ENCODE measurements at places on chromosomes 7 and 10.

GRCh38 chr10:61140765-61141392 lies 196.9 kb upstream of the RHOBTB1 start:
- DNase-seq: no peak
- no peaks in the 10 kb centered on the region for H3K36me3 ChIP-seq
- no peak overlapping the region for H3K27ac ChIP-seq
- no peak overlapping the region for H3K4me3 ChIP-seq

- no peak overlapping the region for H3K4me3 ChIP-seq
- no peak for DNase-seq
- no peaks in the 10 kb centered on the region for H3K36me3 ChIP-seq
- H3K27ac ChIP-seq: no peak overlapping the region
These were observed 150.1 kb upstream of the NPS start for GRCh38 chr10:127398971-127399365.

- H3K4me1 ChIP-seq: peaks cover 76% of the 10 kb centered on the region
- no peaks in the 10 kb centered on the region for H3K27me3 ChIP-seq
- no peak overlapping the region for H3K27ac ChIP-seq
- no peaks in the 10 kb centered on the region for H3K36me3 ChIP-seq
- no peak for DNase-seq
- H3K4me3 ChIP-seq: no peak overlapping the region
These were observed 4.5 kb upstream of the LRMDA start for GRCh38 chr10:75426880-75427279.

- H3K36me3 ChIP-seq: no peaks in the 10 kb centered on the region
- DNase-seq: no peak
- H3K27me3 ChIP-seq: no peaks in the 10 kb centered on the region
- H3K4me3 ChIP-seq: no peak overlapping the region
- H3K4me1 ChIP-seq: no peaks in the 10 kb centered on the region
These were observed 277.4 kb downstream of the PARD3 start for GRCh38 chr10:34537629-34538231.

GRCh38 chr7:7707806-7708205 lies 10.6 kb downstream of the RPA3 start:
- no peaks in the 10 kb centered on the region for H3K36me3 ChIP-seq
- H3K4me1 ChIP-seq: peaks cover 28% of the 10 kb centered on the region
- H3K27ac ChIP-seq: no peak overlapping the region
- H3K27me3 ChIP-seq: no peaks in the 10 kb centered on the region

DNA sequence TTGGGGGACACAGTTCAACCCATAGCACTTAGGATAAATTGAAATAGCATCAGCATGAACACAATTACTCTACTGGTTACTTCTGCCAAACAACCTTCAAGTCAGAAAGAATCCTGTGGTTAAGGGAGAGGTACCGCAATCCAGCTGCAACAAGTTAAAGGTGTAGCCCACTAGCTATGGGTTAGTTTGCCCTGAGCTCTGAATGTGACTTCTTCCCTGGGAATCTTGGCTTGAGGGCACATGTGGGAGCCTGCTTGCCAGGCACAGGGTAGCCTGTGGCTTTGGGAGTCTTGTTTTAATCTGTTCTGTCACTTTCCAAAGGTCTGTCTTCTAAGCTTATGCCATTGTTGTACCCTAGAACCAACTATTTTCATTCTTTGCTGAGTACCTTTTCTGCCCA lies 8.9 kb upstream of the SGPL1 start:
- no peaks in the 10 kb centered on the region for H3K27me3 ChIP-seq
- DNase-seq: no peak
- no peak overlapping the region for H3K27ac ChIP-seq
- H3K4me1 ChIP-seq: peaks cover 8% of the 10 kb centered on the region

DNA sequence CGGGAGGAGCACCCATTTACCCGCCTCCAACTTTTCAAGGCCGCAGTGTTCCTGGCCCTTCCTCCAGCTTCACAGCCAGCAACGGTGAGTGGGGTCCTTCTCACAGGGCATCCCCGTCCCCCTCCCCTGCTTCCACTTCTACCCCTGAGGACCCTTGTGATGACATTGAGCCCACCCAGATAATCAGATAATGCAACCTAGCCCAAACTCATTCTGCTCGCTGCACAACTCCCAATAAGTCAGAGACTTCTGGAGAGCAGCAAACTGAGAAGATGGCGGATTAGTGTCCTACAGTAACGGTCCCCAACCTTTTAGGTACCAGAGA lies 74.5 kb downstream of the OAT start:
- H3K4me1 ChIP-seq: peaks cover 7% of the 10 kb centered on the region
- H3K27me3 ChIP-seq: peaks cover 3% of the 10 kb centered on the region
- H3K4me3 ChIP-seq: no peak overlapping the region

GRCh38 chr7:36515847-36516246 lies 126.2 kb downstream of the ANLN start:
- no peaks in the 10 kb centered on the region for H3K36me3 ChIP-seq
- no peaks in the 10 kb centered on the region for H3K27me3 ChIP-seq
- DNase-seq: no peak
- no peak overlapping the region for H3K4me3 ChIP-seq
- H3K27ac ChIP-seq: peak overlapping the region; percentile 68
- H3K4me1 ChIP-seq: peaks cover 19% of the 10 kb centered on the region

GRCh38 chr7:92698237-92698841 lies 108.1 kb upstream of the FAM133B start:
- peak overlapping the region; percentile 4 for H3K4me3 ChIP-seq
- peaks cover 40% of the 10 kb centered on the region for H3K4me1 ChIP-seq
- H3K36me3 ChIP-seq: no peaks in the 10 kb centered on the region
- DNase-seq: no peak
- no peaks in the 10 kb centered on the region for H3K27me3 ChIP-seq
- H3K27ac ChIP-seq: no peak overlapping the region

DNA sequence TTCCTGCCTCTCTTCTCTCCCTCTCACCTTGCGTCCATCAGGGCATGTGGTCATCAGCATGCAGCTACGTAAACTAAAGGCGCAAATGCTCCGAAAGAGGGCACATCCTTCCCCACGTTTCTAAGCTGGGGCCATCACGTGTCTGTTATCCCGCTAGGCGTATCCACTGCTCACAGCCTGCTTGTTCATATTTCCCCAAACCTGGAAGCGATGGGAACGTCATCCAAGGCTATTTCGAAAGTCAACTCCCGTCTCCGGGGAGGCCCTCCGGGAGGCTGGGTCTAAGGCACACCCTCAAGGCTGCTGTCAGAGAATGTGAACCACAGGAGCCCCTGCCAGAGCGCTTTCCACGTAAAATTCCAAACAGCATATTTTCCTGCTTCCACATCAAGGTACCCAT lies 199.2 kb downstream of the DIP2C start:
- peaks cover 15% of the 10 kb centered on the region for H3K4me1 ChIP-seq
- peak overlapping the region; percentile 81 for H3K27ac ChIP-seq
- no peaks in the 10 kb centered on the region for H3K36me3 ChIP-seq
- no peak overlapping the region for H3K4me3 ChIP-seq
- H3K27me3 ChIP-seq: no peaks in the 10 kb centered on the region

DNA sequence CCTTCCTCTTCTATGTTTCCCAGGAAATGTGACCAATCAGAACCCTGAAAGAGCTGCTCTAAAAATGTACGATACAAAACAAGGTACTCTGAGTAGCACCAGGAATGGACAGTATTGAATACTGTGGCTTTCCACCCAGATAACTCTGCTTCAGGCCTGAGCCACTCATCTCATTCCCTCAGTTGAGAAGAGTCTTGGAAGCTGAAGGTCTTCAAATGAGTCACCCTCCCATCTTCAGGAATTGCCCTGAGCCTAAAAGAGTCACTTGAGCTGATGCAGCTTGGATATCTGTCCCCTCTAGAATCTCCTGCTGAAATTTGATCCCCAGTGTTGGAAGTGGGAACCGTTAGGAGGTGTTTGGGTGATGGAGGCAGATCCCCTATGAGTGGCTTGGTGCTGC lies 210.4 kb downstream of the DGKI start:
- no peak for DNase-seq
- H3K27ac ChIP-seq: no peak overlapping the region
- H3K36me3 ChIP-seq: no peaks in the 10 kb centered on the region

- no peaks in the 10 kb centered on the region for H3K27me3 ChIP-seq
- H3K27ac ChIP-seq: no peak overlapping the region
- no peak for DNase-seq
- no peaks in the 10 kb centered on the region for H3K4me1 ChIP-seq
- H3K36me3 ChIP-seq: no peaks in the 10 kb centered on the region
- no peak overlapping the region for H3K4me3 ChIP-seq
These were observed 75.2 kb downstream of the RNLS start for GRCh38 chr10:88507826-88508453.

GRCh38 chr10:132321726-132322125 lies 10.3 kb upstream of the LRRC27 start:
- H3K4me3 ChIP-seq: no peak overlapping the region
- H3K4me1 ChIP-seq: peaks cover 9% of the 10 kb centered on the region
- no peaks in the 10 kb centered on the region for H3K27me3 ChIP-seq
- H3K27ac ChIP-seq: no peak overlapping the region

- H3K4me3 ChIP-seq: no peak overlapping the region
- no peaks in the 10 kb centered on the region for H3K27me3 ChIP-seq
- no peaks in the 10 kb centered on the region for H3K4me1 ChIP-seq
- DNase-seq: no peak
- H3K36me3 ChIP-seq: no peaks in the 10 kb centered on the region
- H3K27ac ChIP-seq: no peak overlapping the region
These were observed 43.8 kb downstream of the PTPN12 start for GRCh38 chr7:77580762-77581350.

DNA sequence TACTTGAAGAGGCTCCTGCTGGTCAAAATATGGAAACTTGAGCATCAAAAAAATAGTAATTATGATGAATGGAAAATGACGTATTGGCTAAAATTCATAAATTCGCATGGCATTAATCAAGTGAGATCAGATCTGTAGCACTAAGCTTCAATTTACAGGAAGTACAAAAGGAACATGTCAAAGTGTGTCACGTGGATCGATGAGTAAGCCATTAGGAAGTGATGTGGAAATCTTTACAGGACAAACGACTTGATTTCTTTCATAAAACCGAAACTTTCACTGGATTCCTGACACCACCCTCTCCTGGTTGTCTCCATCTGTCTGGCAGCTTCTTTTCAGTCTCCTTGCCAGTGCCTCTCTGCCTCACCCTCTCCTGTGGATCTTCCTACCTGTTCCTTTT lies 25.8 kb downstream of the AKR1C8 start:
- DNase-seq: no peak
- H3K27ac ChIP-seq: no peak overlapping the region

GRCh38 chr10:109374215-109374614 lies 549.1 kb downstream of the XPNPEP1 start:
- H3K4me3 ChIP-seq: no peak overlapping the region
- H3K4me1 ChIP-seq: no peaks in the 10 kb centered on the region

Data from esophagus squamous epithelium (tissue), 5 donors.